ENCODE measurements at places on chromosomes 7 and 10.

DNA sequence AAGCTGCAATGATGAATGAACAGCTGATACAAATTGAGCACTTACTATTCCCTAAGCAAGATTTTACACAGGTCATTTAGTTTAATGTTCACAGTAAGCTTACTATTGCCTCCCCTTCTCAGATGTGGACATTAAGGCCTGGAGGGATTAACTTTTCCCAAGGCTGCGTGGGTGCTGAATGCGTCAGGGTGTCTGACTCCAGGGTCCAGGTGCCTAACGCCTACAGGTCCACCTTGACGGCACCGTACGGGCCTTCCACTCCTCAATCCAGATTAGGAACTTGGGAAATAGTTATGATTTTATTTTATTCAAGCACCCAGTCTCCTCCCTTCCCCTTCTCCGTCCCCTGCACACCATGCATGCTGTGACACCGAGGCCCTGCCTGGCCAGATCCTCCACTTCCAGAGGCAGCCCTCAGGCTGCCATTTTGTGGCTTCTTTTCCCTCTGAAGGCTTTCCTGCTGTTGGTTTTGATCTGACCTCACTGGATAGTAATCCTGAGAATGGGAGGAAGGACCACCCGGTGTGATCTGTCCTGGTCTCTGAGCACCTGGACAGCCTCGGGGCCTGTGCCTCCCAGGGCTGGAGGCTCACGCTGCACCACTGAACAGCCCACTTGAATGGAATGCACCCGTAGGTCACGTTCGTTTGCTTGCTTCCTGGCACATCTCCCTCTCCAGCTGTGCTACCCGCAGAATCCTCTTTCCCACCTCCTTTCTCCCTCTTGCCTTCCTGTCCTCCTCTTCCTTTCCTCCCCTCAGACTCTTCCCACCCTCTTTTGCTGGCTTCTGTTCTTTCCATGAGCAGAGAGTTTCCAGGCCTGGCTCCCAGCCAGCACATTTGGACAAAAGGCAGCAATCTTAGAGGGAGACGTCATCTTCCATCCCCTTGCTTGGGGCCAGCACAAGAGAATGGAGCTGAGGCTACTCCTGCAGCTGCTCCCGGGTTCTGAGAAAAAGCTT, 14.4 kb downstream of the DENND2A start:
- no peak for DNase-seq

DNA sequence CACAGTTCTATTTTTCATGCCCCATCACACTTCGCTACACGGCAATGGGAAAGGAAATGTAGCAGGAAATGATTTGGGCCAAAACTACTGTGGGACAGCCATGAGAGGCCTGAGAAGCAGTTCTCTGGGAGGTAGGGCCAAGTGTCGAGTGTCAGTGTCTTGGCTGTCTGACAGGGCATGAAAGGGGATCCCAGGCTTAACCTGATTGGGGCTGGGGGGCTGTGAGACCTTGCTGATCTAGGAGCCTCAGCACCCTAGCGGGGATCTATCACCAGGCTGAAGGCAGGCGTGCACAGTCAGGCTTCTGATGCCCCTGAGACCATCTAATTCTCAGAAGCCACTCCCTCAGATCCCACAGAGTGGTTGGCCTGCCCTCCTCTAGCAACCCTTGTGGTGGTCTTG, 58.2 kb upstream of the SLC25A13 start:
- DNase-seq, result no peak

GRCh38 chr7:19051767-19052375, 65.6 kb downstream of the TWIST1 start:
- DNase-seq, result peak; percentile 12

GRCh38 chr7:132879579-132879978, 202.3 kb downstream of the CHCHD3 start:
- no peak for DNase-seq

- DNase-seq, result no peak
These were observed 376.0 kb downstream of the TFEC start for GRCh38 chr7:115654384-115655214.

GRCh38 chr7:20199015-20199737, 18.0 kb downstream of the MACC1 start:
- no peak for DNase-seq

DNA sequence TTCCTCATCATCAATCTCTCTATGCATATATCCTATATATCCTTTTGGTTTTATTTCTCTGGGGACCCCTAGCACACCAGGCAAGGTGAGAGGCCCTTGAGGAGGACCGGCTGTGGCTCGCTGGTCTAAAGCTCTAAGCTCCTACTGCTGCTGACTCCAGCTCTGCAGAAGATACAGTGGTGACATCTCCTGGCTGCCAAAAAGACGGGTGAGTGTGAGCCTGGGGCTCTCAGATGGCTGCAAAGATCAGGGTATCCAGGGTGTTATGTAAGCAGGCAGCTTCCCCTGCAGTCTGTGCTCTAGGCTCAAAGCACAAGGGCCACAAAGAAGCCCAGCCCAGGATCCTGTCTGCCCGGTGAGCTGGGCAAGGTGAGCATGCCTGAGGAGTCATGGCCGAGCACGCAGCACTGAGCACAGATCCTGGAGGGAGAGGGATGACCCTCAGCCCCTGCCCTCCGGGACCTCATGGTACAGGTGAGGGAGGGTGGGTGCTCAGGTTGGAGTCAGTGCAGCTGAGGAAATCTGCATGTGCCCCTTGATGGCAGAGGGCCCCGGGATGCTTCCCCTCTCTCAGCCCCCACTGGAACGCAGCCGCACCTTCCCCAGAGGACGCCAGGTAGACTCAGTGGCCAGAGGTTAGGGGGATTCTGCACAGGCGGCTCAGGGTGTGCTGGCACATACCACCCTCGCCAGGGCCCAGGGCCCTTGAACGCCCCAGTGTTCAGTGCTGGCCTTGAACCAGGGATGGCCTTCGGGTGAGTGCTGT, 95.4 kb upstream of the INSIG1 start:
- DNase-seq, result no peak

DNA sequence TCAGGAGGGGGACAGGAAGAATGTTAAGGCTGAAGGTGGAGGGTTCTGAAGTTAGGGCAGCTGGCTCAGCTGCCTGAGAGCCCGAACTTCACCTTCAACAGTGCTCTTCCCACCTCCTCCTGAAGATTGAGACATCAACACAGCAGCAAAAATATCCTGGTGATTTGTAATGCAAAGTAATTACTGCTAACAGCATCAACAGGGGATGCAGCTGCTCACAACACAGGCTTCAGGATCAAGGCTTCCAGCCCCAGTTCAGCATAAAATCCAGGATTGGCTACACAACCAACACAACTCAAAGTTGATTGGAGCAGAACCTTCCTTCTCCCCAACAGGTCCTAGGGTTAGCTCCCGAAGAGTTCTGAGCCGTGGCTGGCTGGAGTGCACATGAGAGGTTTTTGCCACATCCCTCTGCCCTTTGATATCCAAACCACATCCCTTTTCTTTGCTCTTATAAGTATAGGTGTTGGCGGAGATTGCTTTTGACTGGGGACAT, 242.4 kb downstream of the KIAA1217 start:
- DNase-seq, result no peak

DNA sequence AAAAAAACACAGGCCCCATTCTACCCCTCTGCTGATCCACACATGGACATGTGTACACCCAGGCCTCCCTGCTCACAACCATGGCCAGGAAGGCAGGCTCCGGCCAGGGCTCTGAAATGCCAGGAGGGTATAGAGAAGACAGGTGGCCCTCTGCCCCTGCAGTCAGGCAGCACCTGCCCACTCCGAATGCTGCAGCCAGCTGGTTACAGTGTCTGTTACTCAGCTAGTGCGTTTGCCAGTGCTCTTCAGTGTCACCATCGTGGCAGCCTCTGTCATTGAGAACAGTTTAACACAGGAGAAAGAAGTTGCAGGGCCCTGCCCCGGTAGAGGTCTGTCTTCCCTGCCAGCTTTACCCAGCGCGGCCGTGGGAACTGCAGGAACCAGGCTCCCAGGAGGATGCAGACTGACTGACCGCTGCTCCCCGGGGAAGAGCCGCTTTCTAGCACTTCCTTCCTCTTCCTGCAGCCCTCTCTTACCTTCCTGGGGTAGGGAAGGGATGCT, 128.8 kb upstream of the FAM20C start:
- DNase-seq, result no peak

DNA sequence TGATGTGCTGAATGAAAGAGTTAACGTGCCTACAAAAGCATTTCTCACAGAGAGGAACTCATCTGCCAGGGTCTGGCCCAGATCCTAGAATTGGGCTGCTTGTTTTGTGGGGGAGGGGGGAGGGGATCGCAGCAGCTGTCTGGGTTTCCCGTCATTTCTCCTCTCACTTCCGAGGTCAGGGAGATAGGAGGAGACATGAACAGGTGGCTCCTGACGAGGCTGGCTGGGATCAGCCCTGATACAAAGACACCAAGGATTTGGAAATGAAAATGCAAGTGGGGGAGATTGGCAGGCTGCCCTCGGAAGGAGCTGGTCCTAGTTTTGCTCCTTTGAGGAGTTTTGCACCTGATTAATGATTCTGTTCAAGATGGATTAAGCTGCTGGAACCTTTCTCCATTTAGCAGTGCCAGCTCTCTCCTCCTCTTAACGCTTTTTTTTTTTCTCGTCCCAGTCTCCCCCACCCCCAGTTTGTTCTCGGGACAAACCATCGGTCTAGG, 86.8 kb upstream of the KMT2C start:
- no peak for DNase-seq

- no peak for DNase-seq
These were observed 19.1 kb downstream of the GPRIN2 start for GRCh38 chr10:46537309-46537708.

- no peak for DNase-seq
These were observed 10.2 kb downstream of the GHRHR start for GRCh38 chr7:30973791-30974604.

DNA sequence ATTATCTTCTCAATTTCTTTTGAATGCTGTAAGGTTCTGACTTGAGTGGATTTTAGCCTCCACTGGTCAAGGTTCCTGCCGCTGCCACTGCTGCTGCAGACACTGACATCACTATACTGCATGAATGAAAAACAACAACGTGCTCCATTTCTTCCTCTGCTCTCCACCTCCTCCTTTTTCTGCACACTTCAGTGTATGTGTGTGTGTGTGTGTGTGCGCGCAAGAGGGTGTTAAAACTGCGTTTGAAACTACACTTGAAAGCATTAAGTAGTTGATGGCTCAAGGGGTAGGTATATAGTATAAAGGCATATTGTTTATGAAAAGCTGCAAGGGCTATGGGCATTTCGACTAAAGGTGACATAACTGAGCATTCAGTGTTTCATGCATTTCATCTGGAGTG, 3.5 kb downstream of the GLCCI1 start:
- DNase-seq, result no peak

DNA sequence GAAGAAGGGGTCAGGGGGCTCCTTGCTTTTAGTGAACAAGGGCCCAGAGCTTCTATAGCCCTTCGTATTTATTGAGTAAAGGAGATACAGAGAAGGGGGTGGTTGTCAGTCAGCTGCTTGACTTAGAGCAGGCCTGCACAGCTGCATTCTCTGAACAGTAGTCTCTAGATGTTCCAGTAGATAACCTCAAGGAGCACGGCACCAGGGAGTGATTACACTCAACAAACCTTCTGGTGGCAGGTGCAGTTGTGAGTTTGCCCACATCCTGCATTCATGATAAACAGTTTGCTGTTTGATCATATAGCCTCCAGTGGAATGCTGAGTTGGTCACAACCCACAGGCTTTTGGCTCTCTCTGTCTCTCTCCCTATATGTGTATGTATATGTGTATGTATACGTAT, 70.0 kb upstream of the GJD4 start:
- no peak for DNase-seq

DNA sequence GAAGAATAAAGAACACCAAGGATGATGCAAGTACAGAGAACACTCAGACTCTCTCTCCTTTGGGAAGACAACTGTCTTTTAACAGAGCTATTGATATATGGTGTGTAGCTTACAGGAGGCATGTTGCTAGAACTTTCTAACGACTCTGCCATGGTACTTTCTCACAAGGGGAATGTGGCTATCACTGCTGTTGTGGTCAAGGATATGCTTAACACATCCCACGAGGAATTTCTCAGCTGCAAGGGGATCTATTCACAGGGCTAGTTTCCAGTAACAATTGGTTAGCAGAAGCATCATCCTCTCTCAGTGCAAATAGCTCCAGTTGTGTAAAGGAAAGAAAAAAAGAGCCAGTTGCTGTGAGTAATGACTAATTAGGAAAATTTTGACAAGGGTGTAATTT, 826.0 kb downstream of the SORCS1 start:
- DNase-seq, result no peak

GRCh38 chr7:114783508-114783907, 138.4 kb upstream of the MDFIC start:
- DNase-seq, result no peak

DNA sequence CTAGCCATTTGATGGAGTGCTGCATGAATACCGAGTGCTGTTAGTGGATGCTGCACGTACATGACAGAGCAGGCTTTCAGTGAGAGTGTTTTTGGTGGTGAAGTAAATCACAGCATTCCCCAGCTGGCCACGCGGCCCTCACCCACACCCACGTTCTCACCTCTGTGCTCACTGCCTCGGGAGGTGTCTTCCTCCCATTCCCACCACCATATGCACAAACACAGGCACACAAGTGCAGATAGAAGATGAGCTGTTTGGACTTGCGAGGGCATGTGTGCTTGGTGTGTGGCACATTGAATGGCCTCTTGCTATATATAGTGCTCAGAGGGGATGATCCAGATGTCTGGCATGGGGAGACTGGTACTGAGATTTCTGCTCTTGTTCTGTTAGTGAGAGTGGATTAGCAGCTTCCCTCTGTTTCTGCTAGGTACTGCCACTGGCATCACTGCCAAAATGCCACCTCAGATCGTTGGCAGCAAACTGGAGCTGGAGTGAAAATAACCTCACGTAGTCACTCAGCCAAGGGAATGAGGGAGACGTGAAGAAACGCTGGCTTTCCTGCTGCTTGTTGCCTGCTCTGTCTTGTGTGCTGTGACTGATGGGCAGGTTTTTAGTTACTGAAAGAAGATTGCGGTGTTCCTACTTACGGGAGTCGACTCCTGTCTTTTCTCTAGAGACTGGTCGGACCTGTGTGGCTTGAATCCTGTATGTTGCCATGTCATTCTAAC, 19.1 kb downstream of the DNAJB6 start:
- DNase-seq, result no peak

DNA sequence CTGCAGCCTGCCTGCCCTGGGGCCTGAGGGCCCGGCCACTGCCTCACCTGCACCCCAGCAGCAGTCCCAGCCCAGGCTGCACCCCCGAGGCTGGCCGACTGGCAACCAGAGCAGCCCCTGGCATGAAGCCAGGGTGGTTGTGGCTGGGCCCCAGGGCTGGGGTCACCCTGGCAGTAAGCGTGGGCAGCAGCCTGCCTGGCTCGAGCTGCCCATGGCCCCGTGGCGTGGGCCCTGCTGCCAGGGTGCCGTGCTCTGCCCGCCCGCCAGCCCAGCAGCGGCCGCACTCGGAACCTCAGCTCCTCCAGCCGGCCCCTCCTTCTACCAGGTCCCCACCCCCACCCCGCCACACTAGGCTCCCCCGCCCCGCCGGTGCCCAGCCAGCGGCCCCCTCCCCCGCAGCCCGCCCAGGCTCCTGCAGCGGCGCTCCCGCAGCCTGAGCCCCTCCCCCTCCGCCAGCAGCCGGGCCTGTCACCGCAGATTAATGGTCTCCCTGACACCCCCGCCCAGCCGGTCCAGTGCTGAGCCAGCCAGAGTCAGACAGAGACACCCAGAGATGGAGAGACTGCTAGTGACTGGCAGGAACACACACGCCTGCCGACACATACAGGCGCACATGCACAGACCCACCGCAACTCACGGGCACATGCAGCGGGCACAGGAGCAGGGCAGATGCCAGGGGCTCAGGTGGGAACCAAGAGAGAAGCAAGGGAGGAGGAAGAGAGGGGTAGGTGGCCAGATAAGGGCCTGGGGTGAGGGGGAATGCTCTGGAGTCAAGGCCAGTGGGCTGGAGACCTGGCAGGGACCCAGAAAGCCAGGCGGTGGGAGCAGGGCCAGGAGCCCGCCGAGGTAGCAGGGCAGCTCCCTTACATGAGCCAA, 22.4 kb downstream of the KCNH2 start:
- DNase-seq, result no peak

Data from CD8-positive, alpha-beta T cell (primary cell).